ENCODE measurements at places on chromosomes 2 and 18. TPM values are rescaled to one million over a fixed set of nuclear protein-coding genes. Genes with fewer than 3 reads are reported as not detected.

CPO gene
- polyA plus RNA-seq: 0.31 TPM

SLC38A11 gene
- polyA plus RNA-seq: 2.8 TPM

DNA sequence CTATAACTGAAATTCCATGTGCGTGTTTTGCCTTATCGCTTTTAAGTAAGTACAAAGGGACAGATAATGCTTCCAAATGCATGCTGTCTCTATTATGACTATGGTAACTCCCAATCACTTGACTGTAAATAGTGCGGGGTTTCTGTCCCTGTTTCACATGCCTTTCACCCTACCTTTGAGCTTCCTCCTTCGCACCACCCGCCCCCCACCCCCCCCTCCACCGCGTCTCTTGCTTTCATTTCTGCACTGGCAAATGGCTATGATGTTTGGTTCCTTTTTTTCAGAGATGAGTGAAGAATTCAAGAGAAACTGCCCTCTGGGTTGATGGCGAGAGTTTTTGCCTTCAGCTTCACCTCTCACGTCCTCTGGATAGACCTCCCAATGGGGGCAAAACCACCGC is 25.0 kb upstream of the SPP2 start:
- DNase-seq: no peak

- no peak for DNase-seq
These were observed 133.1 kb downstream of the GCA start for GRCh38 chr2:162477011-162477410.

ZAP70 gene
- 1.8 TPM for polyA plus RNA-seq

DNA sequence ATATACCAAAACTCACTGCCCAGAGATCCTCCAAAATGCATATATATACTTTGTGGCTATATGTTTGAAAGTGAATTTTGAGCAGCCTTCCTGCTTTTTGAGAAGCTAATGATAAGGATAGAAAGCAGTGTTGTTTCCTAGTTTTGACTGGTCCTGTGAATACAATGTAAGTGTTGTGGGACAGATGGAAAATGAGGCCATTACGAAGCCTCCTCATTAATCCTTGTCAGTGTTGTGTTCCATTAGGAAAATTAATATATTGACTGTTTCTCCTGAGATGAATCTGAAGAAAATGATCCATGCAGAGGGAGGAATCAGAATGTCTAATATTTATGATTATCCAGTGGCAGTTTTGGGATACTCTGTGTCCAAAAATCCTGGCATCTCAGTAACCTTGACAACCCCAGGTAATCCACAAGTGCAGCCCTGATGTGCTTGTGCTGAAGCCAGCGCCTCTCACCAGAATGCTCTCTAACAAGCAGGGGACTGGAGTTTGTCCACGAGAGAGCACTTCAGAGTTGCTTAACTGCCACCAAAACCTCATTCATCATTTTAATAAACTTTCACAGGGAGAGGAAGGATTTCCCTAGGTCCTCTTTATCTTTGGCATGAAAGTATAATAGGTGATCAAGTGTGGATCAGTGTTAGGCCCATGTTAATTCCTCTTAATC is 418.6 kb downstream of the CMPK2 start:
- no peak for DNase-seq

DNA sequence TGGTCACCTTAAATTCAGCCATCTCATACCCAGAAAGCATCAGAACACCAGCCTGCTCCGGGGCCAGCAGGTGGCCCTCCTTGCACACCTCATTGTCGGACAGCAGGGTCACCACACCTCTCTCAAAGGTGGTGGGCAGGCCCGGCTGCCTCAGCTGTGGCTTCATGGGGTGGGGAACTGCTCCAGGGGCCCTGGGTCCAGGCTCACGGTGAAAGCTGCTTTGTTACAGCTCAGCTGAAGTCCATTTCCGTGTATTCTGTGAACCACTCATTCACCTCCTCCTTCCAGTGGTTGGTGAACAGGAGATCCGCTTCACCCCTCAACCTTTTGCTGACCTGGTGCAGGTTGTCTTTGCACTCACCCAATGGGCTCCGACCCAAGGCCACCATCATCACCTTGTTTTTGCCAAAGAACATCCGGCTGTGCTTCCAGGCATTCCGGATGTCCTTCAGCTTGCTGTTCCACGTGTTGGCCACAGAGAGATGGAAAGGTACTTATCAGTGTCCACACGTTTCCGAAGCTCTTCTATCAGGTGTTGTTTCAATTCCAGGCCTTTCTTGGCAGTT is 78.6 kb upstream of the LDLRAD4 start:
- DNase-seq: no peak

C2orf78 gene
- not detected for polyA plus RNA-seq

DNA sequence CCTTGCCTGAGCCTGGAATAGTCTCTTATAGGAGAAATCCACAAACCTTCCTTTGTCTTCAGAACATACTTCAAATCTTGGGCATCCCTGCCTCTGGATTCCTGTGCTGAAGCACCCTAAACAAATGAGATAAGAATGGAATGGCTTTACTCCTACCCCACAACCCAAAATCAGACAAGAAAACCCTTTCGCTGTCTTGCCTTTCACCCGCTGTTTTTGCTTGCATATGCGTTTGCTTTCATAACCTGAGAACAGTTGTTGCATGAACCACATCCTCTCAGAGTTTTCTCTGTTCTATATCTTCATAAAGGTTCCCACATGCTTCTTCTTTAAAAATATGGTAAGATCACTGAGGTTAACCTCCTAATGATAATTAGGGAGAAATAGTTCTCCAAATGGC is 132.1 kb upstream of the MAP3K20 start:
- DNase-seq: no peak

DNA sequence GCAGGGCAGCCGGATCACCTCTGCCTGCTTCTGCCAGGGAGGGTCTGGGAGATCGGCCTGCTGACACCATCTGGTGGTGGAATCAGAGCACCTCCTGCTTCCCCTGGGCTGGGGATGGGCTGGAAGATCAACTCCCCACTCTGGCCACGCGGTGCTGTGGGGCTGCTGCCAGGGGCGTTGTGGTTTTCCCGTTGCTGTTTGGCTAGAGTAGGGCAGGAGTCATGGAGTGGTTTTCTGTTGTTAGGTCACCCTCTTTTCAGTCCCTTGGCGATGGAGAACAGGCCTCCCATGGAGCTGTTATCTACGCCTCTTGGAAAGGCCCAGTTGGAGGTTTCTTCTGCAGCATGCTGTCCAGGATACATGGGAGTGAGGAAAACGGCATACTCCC is 15.2 kb downstream of the BCL2L11 start:
- DNase-seq: no peak

SERPINB11 gene
- not detected for polyA plus RNA-seq

MAB21L4 gene
- 1.2 TPM for polyA plus RNA-seq

TRABD2A gene
- 24.7 TPM for polyA plus RNA-seq

DNA sequence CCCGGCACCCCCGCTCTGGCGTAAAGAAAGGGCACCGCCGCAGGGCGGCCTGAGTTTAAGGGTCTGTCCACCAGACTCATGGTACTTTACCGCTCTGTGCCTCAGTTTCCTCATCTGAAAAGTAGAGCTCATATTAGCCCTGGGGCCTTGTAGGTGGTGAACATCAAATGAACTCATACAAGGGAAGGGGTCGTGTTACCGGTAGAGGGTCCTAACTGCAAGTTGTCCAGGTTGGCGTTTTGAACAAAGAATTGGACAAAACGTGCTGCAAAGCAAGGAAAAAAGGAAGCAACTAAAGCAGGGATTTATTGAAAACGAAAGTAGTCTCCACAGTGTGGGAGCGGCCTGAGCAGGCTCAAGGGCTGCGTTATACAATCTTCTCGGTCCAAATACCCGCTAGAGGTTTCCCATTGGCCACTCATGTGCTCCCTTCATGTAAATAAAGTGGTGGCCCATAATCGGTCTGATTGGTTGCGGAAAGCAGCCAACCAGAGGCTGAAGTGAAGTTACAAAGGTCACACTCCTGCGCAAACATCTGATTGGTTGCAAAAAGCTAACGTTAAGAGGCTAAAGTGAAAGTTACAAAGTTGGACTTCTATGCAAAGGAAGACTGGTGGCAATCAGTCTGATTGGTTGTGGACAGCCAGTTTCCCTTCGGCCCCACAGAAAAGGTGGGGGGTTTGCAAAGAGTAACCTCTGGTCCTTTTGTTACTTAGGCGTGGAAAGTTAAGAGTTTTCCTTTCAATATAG is 80.7 kb upstream of the LDLRAD4 start:
- peak; percentile 13 for DNase-seq

ARMC9 gene
- polyA plus RNA-seq: 13.3 TPM

HOXD13 gene
- polyA plus RNA-seq: not detected

GRCh38 chr2:65320946-65321345 is 93.3 kb downstream of the ACTR2 start:
- DNase-seq: no peak

DNA sequence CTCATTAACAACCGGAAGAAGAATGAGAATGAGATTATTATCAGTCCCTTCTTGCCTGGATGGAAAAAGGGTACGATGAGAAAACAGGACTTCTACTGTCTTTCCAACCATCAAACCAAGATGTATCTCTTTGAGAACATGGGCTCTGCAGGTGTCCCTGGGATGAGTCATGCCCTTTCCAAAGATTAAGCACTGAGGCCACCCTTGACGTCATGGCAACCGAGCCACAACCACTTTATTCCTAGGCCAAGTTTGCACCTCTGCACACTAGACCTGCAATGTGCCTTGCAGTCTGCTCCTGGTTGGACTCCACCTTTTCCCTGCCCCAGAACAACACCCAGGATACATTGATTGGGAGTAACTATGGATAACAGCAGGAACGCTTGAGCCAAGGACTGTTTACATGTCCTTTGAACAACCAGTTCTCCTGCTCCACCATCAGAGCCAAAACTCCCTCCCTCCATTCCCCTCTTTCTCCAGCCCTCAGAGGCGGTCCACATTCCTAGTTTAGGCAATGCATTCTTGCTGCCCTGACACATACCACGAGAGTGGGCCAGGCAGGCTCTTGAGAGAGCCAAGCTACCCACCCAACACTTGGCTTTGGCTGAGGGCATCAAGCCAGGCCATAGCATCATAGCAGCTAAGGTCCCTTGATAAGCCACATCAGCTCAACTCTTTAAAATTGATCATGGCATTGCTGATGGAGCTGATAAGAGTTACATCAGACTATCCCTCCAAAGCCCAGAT is 310.7 kb downstream of the TNS1 start:
- no peak for DNase-seq

DNA sequence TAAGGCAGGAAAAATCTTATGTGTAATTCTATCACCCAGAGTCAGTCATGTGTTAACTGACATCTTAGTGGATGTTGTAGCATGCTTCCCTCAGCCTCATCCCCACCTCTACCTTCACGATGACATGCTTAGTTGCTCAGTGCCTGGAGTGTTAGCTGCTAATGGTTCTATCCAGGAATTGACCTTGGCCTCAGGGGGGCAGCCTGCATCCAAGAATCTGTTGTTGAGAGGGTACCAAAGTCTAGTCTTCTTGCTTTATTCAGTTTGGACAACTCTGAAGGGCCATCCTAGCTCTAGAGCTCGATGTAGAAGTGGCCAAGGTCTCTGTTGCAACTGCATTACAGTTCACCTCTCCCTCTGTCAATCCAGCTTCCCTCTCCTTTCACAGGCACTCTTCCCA is 61.2 kb downstream of the ACYP2 start:
- DNase-seq: peak; percentile 47

DNA sequence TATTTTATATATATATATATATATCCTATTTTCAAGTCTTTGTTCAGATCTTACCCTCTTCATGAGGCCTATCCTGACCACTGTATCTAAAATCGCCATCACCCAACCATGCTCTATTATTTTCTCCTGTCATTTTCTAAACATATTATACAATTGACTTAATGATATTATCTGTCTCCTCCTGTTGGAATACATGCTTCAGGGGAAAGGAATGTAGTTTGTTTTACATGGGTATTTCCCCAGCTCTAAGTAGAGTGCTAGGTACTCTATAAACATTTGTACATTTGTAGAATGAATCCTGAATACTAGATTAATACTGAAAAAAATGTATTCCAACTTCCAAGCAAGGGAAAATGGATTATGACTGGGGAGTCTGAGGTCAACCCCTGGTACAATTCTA is 26.2 kb downstream of the TTC21B start:
- no peak for DNase-seq

GRCh38 chr18:54411781-54412180 is 54.1 kb downstream of the C18orf54 start:
- no peak for DNase-seq

DNA sequence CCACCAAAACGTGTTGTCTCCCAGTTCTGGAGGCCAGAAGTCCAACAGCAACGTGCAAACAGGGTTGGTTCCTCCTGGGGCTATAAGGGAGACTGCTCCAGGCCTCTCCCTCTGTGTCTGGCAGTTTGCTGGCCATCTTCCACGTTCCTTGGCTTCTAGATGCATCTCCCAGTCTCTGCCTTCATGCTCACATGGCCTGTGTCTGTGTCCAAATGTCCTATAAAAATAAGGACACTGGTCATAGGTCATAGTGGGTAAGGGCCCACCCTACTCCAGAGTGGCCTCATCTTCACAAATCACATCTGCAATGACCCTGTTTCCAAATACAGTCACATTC is 69.4 kb upstream of the TAF1B start:
- DNase-seq: no peak

DNA sequence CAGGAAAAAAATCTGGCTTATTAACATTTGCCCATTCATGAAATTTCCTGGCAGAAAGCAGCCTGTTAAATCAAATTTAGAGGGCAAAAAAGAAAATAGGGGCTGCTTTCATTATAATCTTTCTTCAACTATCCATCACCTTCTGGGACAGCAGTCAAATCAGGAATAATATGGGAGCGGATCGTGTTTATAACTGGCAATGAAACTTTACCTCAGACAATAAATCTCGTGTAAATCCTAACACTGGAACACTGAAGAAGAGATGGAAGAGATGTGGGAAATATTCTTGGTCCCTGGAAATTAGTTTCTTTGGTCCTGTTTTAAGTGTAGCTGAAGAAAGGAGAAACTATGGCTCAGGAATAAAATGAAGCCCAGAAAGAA is 77.5 kb upstream of the SERTAD2 start:
- no peak for DNase-seq

HMSD gene
- polyA plus RNA-seq: 1.5 TPM

CHN1 gene
- polyA plus RNA-seq: 112 TPM

- no peak for DNase-seq
These were observed 34.6 kb downstream of the LOXHD1 start for GRCh38 chr18:46622451-46622850.

- no peak for DNase-seq
These were observed 285.0 kb upstream of the KCNH7 start for GRCh38 chr2:163123526-163123925.

GRCh38 chr2:226991663-226992062 is 155.8 kb downstream of the RHBDD1 start:
- DNase-seq: no peak

AFF3 gene
- 19.1 TPM for polyA plus RNA-seq

DNA sequence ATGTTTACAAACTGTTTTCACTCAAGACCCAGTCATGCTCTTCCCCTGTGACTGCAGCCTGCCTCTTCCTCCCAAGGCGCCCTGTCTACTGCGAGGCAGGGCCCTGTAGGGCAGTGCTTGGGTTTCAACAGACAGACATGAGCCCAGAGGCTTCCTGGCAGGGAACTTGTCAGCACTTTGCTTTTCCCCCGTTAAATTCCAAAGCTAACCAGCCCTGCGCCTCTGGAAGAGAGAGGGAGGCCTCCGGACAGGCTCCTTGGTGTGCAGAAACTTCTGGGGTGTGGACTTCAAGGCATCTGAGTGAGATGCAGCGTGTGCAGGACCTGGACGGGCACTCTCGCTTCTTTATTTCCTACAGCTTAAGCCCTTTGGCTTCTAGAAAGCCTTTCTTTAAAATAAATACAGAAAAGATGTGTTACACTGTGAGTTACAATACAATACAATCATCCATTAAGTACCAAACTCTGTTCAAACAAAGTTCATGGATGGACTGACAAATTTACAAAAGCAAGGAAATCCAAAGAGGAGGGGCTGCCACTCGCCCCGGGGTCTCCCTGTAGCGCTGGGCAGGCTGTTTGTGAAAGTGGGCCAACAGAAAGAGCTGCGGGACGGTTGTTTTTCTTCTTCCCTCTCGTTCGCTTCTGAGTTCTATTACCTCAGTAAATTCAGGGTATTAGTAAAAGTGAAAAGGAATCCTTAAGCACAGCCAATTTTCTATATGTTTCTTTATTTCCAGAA is 8.8 kb upstream of the ZNF516 start:
- no peak for DNase-seq
